ENCODE measurements at places on chromosomes 6 and 20.

DNA sequence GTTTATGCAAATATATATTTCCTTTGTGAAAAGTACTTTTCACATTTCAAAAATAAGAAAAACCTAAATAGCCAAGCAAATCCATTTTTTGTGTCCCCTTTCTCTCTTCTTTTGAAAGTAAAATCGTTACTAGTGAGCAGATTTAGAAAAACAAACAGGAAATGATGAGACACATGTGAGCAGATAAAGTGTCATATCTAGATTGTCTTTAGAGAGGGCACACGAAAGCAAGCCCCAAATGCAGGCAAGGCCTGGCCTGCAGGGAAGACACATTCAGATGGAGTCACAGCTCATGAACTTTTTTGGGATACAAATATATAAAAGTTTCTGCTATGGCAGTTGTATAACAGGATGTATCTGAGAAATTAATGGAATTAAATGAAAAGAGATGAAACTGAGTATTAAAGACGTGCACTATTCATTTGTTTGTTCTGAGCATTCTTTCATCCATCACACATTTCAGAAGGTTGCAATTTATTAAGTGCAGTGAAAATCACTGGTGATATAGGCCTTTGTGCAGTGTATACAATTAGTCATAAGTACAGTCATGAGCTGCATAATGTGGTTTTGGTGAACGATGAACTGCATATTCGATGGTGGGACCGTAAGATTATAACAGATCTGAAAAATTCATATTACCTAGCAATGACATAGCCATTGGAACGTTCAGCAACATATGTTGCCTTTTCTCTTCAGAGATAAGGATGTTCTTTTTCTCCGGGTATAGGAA is 101.4 kb downstream of the PACRG start:
- DNase-seq = no peak

- no peak for DNase-seq
These were observed 5.0 kb downstream of the GCNT2 start for GRCh38 chr6:10526156-10526555.

DNA sequence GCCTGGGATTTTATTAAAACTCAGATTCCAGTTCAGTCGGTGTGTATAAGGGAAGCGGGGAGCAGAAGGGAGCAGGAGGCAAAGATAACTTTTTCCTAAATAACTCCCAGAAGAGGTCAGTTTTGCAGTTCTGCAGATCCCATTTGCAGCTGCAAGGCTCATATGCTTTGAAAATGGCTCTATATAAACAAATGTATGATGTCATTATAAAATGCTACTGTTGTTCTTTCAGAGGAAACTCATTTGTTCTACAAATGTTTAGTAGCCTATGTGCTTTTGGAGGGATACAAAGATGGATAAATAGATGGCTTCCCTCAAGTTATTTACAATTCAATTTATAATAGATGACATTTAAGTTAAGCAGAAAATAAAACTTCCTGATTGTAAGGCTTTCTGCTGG is 29.2 kb upstream of the DSP start:
- DNase-seq = no peak

DNA sequence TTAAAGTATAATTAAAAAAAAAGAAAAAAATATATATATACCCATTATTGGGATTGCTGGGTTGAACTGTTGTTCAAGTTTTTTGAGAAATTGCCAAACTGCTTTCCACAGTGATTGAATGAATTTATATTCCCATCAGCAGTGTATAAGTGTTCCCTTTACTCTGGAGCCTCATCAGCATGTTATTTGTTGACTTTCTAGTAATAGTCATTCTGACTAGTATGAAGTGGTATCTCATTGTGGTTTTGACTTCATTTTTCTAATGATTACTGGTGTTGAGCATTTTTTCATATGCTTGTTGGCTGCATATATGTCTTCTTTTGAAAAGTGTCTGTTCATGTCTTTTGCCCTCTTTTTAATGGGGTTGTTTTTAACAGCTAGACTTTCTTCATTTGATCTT is 1260.8 kb upstream of the GJE1 start:
- no peak for DNase-seq

GRCh38 chr6:44415449-44415848 is 27.9 kb downstream of the CDC5L start:
- no peak for DNase-seq

DNA sequence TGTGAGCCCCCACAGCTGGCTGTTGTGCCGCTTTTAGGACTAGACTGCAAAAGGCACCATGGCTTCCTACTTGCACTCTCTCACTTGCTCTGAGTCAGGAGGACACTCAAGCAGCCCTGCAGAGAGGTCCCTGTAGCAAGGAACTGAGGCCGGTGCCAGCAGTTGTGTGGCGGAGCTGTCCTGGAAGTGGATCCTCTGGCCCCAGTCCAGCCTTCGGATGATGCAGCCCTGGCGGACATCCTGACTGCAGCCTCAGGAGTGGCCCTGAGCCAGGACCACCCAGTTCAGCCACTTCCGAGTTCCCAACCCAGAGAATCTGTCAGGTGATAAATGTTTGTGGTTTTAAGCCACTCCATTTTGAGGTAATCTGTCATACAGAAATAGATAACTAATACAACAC is 17.5 kb downstream of the CTCFL start:
- DNase-seq = no peak

DNA sequence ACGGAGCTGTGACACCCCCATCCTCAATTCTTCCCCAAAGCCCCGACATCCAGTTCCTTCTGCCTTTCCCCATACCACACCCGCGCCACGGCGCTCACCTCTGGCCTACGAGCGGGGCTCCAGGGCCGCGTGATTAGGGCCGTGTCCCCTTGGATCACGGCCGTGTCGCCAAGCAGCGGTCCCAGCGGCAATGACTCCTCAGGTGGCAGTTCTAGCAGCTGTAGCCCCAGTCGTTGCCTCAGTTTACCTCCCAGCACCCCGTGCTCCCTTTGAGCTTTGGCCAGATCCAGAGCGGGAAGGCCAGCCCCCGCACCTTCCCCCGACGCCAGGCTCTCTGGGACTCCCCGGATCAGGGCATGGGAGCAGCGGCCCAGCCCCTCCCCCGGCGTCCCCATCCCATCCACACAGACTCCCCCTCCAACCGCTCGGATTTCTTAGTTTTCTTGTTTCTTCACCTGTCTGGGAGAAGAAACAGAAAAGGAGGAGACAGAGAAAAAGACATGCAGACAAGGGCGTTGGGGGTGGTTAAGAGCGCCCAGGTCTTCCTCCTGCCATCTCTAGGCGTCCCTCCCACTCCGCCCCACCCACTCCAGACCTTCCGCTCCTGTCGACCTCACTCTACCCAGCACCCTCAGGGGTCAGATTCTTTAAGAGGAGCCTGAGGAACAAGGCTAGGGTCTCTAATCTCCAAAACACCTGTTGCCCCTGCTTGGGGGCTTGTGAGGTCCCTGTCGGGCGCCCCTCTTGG is at the start of gene DDAH2:
DDAH2 (minus strand) TSS at position 533 of the 748 bp plus-strand sequence; CDS start at position 395, 138 bp downstream.
- DNase-seq = peak; percentile 28

GRCh38 chr6:37205997-37206340 is 36.0 kb downstream of the PIM1 start:
- DNase-seq = no peak

GRCh38 chr20:32527052-32527446 is 58.1 kb downstream of the NOL4L start:
- no peak for DNase-seq

DNA sequence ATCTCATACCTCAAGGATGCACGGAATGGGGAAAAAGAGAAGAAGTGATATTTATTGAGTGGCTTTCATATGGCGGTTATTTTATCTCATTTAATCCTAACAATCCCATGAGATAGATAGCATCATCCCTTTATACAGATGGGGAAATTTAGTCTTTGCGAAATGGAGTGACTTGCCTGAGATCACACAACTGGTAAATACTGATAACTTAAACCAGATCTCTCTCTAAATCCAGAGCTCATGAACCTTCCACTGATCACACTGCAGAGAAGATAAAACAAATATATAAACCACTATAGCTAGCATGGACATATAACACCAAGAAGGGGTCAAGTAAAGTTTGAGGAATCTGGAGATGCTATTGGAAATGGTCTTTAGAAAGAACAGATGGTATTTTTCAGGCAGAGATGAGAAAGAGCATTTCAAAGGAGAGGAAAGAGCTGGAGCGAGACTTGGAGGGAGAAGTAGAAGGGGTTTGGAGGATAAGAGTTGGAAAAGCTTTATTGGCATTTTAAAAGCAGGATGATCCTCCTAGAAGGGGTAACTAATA is 139.8 kb upstream of the TNFAIP3 start:
- DNase-seq = no peak

- no peak for DNase-seq
These were observed at the start of gene ENPP3 for GRCh38 chr6:131636880-131637792. Gene ENPP3 (plus strand): TSS chr6:131637302. CDS start chr6:131637385, 83 bp downstream.

- DNase-seq = peak; percentile 72
These were observed 55.0 kb downstream of the GNAS start for GRCh38 chr20:58907320-58908137.
